ENCODE measurements at places on chromosomes 2 and 18.

DNA sequence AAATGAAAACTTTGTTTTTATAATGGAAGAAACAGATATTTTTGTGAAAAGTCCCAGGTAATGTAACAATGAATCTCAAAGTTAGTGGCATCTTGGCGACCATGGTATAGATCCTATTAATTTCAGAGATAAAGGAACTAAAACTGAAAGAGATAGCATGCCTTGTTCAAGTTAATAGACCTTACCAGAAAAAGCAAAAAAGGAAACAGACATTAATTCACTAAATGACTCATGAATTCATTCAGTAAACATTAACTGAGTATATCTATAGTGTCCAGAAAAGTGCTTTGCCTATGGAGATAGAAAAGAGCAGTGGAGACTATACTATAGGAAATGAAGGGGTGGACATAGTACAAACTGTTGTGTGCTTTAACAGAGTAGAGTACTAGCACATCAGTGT lies 763.3 kb downstream of the TRIB2 start:
- no peak for DNase-seq

GRCh38 chr2:154408786-154409185 lies 289.7 kb upstream of the KCNJ3 start:
- peak; percentile 8 for DNase-seq

GRCh38 chr2:37869771-37870170 lies 55.3 kb upstream of the RMDN2 start:
- no peak for DNase-seq

DNA sequence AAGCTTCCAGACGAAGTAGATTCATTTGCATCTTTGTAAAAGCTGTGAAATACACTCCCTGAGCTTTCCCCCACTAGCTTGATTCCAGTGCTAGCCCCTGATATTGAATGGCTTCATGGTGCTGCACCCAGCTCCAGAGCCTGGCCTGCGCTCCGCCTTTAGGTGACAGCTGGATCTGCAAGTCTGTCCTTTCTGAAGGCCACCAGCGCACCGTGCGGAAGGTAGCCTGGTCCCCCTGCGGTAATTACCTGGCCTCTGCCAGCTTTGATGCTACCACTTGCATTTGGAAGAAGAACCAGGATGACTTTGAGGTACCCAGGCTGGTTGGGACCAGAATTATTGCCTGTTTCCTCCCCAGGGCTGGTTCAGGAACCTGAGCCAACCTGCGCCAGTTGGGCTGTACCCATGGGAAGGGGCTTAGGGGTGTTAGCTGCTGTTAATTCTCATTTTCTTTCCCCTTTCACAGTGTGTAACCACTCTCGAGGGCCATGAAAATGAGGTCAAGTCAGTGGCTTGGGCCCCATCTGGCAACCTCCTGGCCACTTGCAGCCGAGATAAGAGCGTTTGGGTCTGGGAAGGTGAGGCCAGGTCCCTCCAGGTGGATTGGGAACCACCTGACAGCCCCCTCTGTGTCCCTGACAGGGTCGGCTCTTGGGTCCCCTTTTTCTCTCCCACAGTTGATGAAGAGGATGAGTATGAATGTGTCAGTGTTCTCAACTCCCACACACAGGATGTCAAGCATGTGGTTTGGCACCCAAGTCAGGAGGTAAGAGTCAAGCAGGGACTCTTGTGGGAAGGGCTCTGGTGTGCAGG lies 1.3 kb downstream of the CIAO1 start:
- peak; percentile 85 for DNase-seq

GRCh38 chr18:56390626-56391025 lies 247.8 kb downstream of the TXNL1 start:
- no peak for DNase-seq

DNA sequence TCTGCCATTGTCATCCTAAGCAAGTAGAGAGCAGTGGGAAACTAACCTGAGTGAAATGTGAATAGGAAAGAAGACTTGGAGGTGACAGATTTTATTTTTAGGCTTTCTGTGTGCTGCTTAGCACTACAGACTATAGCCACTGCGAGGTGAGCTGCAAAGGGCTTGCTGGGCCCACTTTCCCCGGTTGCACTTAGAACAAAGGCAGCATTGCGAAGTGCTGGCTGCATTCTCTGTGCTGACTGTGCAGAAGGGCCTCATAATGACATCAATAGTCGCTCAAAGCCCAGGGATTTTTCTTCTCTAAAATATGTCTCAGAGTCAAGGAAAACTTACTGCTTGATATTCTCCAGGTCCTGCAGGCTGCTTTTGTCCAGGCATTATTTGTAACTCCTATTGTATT lies 592.1 kb downstream of the TDRD15 start:
- DNase-seq = no peak
